Aorta (tissue), 5 donors: ENCODE measurements at places on chromosomes 1 and 21. TPM values are rescaled to one million over a fixed set of nuclear protein-coding genes. Genes with fewer than 3 reads are reported as not detected.

DNA sequence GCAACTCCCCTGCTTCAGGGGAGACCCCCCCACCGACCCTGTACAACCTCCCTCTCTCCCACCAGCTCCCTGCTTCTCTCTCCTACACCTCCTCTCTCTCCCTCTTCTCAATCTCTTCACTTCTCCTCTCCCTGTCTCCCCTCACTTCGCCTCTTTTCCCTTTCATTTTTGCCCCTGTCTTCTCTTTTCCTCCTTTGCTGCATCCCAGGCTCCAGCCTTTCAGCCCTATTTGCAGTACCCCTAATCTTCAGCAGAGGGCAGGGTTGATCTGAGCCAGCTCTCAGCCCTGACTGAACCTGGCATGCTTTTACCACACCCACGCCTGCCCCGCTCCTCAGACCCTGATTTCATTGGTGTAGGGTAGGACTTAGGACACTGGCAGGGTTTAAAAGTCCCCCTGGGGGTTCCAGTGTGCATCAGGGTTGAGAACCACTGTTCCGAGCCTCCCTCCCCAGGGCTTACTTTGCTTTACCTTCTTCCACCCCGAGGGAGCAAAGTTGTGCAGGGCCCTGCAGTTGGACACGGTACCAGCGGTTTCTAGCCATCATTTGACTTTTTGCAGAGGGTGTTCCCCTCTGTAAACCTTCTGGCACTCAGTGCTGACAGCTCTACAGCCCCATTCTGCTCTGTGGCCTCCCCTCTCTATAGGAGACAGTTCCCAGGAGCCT lies 67.3 kb upstream of the CNTN2 start:
- DNase-seq: no peak

DNA sequence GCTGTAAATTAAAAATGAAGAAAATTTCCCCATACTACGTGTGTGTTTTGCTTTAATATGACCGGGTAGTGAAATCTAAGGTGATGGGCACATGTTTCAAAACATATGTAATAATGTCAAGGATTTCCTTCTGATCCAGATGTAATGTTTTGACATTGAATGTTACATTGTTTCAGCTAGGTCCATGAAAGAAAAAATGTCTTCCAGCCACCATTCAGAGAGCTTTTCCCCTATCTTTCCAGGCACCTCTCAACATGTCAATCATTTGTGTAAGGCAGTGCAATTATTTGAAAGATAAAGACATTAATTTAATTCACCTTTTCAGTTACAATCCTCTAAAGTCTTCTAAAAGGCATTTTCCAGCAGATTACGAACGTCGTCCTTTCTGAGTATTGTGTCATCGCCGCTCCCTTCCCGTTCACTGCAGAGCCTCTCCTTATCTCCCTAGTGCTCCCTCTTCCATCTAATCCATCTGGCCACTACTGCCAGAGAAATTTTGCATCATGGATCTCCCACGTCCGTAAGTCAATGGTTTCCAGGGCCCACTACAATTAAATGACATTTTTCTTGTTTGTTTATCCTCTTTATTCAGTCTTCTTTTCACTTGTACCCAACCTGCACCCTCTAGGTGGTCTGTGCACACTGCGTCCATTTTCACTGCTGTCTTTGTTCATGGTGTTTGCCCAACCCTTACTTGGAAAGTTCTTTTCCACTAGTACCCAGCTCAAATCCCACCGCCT lies 1.3 kb upstream of the VAMP3 start:
- no peak for DNase-seq

DNA sequence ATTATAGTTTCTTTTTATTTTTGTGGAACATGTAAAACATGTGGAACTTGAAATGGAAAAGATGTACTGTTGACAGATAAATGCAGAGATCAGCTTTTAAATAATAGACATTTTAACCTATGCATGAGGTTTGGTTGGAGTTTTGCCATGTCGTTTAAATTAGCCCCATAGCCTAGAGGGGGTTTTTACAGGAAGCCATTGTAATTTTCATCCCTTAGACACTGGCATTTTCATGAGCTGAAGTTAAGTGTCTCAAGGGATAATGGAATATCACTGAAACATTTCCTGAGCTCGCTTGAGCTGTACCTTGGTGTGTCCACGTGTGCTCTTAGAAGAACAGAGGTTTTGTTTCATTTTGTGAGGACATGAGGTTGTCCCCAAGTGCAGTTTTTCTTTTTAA lies 54.2 kb downstream of the HMCN1 start:
- DNase-seq: no peak

- DNase-seq: no peak
Observed at GRCh38 chr1:9873992-9874391, 36.1 kb downstream of the CTNNBIP1 start.

KCNK1 gene
- total RNA-seq: 7.0 TPM

- DNase-seq: no peak
Observed at GRCh38 chr1:183942933-183943693, 94.4 kb downstream of the COLGALT2 start.

AIRE gene
- 0.19 TPM for total RNA-seq

S100A3 gene
- 3.8 TPM for total RNA-seq

GRCh38 chr1:63914706-63915105 lies 140.9 kb downstream of the ROR1 start:
- DNase-seq: no peak
